ENCODE measurements at places on chromosomes 6 and 20.

DNA sequence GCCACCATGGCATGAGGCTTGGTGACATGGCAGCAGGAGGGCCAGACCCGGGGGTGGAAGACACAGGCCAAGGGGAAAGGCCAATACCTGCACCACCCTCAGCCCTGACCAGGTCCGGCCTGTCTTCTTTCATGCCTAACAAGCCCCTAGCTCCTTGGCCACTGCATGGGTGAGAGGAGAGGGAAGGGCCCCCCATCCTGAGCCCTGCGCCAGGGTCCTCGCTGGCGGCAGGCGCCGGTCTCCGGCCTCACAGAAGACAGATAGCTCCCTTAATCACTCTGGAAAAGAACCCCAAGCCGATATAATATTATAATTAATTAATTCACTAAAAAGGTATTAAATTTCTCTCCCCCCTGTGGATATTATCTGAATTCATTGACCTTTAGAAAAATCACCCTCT, 41.4 kb downstream of the MDFI start:
- no peak for DNase-seq

DNA sequence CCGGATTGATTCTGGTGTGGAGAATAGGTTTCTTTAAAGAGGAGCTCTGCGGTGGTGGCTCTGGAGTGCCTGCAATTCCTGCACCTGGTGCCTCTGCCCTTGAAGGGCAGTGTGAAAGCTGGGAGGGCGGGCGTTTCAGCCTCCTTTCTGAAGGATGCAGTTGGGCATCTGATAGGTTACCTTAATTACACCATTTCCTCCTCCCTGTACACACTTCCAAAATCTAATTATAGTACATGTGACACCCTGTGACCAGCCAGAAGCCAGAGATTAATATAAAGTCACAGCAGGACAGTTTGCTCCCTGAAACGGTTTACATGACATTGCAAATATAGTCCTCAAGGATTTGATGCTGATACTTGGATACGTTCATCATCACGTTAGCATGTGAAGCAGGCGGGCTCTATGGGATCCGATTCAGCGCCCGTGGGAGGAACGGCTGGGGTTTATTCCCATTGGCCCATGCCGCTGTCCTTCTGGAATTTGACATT, 548.2 kb downstream of the QKI start:
- no peak for DNase-seq

DNA sequence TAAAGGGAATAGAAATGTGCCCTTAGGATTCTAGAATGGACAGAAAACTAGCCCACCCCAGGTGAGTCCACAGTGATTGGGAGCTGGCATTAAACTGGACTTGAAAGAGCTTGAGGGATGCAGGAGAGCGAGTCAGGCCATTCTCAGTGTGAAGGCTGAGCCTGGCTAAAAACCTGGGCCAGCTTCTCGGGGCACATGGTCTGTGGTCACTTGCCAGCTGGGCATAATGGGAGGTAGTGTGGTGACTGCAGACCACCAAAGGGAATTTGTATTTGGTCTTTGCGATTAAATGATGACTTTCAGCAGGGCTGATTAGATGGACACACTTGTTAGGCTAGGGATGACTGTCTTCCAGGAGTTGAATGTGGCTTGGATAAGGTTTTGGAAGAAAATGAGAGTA, 71.3 kb downstream of the TULP4 start:
- DNase-seq: no peak

DNA sequence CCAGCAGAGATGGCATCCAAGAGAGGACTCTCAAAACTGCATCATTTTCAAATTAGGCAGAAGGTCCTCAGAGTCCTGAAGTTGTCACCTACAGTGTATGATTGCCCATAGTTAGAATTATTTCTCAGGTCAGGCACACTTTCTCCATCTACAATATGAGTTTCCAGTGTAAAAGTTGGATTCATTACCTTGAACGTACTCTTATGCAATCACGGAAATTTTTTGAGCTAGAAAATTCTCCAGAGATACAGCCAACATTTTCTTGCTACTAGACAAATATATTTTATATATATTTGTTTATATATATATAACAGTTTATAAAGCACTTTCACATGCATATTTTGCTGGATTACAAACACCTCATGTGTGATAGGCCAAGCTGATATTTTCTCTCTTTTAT, 29.4 kb upstream of the SERPINB1 start:
- DNase-seq: no peak

GRCh38 chr6:5994999-5995657, 11.6 kb downstream of the NRN1 start:
- DNase-seq: no peak

DNA sequence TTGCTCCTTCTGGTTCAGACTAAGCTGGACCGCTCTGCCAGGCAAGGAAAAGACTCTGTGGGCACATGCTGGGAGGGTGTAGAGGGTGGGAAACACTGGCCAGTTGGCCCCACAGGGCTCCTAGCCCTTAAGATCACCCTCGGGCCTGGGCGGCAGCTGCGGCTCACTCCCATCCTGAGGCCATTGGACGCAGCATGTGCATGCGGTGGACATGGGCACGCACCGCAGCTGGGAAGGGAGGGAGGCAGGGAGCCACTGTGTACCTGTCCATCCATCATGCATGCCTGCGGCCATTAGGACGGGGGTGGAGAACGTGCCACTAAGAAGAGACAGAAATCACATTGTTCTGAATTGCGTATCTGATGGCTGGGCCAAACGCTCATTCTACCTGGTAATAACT, 140.1 kb upstream of the THBS2 start:
- no peak for DNase-seq

- no peak for DNase-seq
Observed at GRCh38 chr6:119384444-119384843, 34.9 kb upstream of the MAN1A1 start.

- no peak for DNase-seq
Observed at GRCh38 chr20:64257107-64257757, 1.7 kb downstream of the PCMTD2 start.

DNA sequence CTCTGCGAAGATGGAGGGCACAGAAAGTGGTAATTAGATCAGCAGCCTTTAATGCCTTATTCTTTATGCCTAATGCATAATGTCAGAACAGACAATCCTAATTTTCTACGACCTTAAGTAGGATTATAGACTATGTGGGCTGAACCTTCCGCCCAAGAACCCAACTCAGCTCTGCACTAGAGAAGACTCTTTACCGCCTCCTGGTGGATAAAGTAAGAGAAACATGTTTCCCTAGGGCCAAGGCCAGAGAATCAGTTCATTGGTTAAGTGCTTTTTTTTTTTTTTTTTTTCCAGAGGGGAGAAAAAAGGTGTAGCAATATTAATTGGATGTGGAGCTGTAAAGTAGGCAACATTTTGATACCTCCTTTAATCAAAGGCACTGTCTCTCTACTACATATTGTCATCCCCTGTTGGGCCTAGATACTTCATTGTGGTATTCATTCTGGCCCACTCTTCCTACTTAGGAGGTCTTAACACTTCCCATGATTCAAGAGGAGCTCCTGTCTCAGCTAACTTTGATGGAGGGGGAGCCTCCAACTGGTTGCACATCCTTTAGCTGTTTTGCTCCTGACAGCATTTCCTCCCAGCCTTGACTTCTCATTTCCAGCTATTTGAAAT, 124.9 kb upstream of the NRN1 start:
- no peak for DNase-seq

GRCh38 chr20:8935878-8936277, 133.0 kb upstream of the PLCB4 start:
- DNase-seq: no peak

- no peak for DNase-seq
Observed at GRCh38 chr6:18261877-18262276, 2.5 kb downstream of the DEK start.

DNA sequence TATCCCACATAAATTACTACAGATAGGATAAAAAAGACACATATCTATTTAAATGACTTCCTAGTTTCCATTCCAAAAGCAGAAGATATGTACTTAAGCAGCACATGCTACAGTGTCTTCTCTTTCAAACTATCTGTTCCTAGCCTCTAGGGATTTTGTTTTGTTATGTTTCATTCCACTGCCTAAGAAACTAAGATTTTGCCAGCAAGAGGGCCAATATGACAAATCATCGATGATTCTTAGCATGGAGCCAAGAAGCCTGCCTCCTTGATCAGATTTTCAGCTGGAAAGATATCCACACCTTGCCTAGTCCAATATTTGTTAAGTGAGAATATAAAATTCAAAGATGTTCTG, 7.0 kb downstream of the SNX5 start:
- no peak for DNase-seq

- no peak for DNase-seq
Observed at GRCh38 chr20:14334306-14334930, 3.0 kb downstream of the FLRT3 start.

DNA sequence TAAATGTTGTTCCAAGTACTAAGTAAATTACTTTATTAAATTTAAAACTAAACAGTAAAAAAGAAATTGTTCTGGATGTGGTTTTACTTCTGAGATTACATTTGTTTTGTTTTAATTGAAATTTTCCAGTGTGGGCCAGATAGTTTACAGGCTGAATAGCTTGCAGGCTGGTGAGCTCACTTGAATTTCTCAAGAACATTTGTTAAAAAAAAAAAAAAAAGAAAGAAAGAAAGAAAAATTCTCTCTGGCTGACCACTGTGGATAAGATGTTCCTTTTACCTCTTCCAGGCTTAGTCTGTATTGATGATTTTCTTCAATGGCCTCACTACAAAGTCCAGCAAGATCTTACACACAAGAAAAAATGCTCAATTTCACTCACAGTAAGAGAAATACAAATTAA, 85.4 kb downstream of the PLCG1 start:
- no peak for DNase-seq

DNA sequence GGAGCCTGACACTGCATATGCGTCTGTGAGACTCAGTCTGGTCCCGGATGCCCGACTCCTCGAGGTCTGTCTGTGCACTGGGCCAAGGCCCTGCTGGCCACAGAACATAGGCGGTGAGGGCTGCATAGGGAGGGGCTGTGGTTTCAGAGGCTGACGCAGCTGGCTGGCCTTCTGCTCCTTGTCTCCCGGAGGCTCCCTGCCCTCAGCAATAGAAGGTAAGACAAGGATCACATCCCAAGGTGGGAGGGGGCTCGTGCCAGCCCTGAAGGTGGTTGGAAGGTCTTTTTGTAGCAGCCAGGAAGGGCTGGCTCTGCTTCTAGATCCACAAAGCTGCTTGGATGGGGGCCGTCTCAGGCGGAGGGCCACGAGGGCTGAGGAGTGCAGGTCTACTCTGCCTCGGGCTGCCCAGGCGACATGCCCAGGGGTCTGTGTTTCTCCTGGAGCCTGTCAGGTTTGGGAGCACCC, 239.8 kb upstream of the SULF2 start:
- peak; percentile 89 for DNase-seq

DNA sequence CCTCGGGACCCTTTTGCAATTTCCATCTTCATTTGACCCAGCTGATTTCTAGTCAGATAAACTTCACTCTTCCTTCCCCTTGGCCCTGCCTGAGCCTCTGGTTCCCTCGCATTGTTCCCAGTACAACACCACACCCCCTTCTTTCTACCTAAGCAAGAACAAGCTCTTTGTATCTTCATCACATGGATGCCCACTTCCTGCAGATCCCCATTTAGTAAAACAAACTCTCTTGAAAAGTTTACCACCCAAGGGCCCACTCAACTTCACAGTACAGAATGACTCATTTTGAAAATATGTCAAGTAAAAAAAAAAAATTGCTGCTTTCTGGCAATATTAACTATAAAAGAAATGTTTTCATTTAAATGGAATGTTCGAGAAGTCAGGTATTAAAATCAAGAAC, 5.2 kb downstream of the FAXC start:
- no peak for DNase-seq

DNA sequence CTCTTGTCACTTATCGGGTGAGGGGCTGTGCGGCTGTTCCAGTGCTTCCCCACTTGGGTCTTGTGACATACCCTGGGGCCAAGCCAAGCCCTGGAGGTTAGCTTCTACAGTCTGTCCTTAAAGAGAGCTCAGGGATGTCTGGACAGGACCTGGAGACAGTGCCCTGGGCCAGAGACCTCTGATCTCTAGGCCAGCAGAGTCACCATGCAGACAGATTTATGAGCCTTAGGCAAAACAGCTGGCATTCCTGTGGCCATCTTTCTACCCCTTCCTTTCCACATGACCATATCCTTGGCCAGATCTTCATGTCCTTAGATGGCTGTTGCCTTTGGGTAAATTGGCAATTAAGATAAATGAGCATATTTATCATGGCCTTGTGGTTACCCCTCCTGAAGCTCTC, 678.6 kb downstream of the MAFB start:
- no peak for DNase-seq

DNA sequence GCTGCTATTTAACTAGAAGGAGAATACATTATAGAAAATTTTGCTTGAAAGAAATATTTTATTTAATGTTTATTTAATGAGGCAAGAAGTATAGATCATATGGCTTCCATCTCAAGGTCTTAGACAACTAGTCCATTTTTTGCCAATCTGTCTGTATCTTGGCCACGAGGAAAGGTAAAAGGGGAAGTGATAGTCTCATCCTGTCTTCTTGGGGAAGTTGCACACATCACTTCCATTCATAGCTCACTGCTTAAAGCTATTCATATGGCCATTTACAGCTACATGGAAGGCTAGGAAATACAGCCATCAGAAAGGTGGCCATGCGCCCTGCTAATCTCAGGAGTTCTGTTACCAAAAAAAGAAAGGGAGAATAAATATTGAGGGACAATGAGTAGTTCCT, 50.8 kb downstream of the METTL24 start:
- no peak for DNase-seq

DNA sequence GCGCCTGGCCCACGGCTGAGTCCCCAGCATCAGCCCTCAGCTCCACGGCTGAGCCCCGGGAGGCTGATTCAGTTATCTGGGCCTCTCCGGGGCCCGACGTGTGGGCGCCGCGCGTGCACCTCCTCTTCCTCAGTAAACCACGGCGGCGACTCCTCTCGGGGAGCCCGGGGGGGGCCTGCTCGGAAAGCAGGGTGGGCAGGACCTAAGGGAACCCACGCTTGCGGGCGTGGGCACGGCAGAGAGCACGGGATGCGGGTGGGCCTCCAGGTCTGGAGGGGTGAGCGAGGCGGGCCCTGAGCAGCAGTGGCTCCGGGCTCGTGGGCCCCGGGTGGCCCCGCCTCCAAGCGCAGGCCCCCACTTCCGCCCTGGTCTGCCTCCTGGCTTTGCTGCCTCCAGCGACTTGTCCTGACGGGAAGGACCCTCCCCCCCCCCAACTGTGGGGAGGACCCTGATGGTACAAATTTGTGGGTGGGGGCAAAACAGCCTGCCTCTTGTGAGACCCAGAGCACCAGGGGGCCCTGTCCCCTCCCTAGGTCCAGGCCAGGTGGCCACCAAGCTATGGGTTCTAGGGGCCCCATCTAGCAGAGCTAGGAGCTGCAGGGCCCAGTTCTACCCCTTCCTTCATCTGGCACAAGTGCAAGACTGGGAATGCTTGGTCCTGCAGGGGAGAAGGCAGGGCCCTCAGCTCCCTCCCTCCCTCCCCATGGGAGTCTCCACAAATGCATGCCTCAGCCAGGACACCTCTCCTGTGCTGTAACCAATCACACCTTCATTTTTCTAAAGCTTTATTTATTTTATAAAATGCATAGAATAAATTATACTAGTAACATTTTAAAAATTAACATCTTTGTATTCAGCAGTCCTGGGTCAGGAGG, 16.9 kb downstream of the UCKL1 start:
- no peak for DNase-seq

DNA sequence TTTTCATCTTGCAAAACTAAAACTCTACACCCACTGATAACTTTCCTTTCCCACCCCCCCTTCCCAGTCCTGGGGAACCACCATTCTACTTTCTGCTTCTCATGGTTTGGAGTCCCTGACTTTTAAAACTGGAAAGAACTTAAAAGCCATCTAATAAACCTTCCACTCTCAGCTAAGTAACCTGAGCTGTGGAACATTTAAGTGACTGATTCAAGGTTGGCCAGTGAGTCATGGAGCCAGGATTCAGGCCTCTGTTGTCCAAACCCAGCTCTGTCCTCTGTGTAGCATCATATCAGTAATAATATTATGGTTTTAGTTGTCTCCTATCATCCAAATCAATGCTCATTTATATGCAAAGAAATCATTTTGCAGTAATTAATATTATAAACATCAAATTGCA, 176.0 kb upstream of the NT5E start:
- DNase-seq: no peak

Data from GM04504 (cell line).